BJ (cell line): ENCODE measurements at places on chromosomes 12 and 14.

DNA sequence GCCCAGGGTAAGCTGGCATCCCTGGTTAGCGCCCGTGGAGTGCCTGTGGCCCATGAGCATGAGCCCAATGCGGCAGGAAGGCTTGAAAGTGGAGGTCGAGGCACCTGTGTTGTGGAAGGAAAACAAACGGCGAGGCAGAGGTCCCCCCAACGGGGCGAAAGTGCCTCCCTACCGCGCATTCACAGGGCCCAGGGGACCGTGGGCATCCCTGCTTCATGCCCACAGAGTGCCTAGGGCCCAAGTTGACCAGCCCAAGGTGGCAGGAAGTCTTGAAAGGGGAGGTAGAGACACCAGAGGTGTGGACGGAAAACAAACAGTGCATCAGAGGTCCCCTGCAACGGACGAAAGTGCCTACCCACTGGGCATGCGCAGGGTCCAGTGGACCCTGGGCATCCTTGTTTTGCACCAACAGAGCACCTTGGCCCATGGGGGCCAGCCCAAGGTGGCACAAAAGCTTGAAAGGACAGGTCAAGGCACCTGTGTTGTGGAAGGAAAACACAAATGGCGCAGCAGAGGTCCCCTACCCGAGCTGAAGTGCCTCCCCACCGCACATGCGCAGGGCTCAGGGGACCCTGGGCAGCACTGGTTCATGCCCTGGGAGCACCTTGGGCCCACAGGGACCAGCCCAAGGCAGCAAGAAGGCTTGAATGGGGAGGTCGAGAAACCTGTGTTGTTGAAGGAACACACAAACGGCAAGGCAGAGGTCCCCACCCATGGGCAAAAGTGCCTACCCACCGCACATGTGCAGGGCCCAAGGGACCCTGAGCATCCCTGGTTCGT, 377.5 kb downstream of the ALG10 start:
- no peak for DNase-seq

DNA sequence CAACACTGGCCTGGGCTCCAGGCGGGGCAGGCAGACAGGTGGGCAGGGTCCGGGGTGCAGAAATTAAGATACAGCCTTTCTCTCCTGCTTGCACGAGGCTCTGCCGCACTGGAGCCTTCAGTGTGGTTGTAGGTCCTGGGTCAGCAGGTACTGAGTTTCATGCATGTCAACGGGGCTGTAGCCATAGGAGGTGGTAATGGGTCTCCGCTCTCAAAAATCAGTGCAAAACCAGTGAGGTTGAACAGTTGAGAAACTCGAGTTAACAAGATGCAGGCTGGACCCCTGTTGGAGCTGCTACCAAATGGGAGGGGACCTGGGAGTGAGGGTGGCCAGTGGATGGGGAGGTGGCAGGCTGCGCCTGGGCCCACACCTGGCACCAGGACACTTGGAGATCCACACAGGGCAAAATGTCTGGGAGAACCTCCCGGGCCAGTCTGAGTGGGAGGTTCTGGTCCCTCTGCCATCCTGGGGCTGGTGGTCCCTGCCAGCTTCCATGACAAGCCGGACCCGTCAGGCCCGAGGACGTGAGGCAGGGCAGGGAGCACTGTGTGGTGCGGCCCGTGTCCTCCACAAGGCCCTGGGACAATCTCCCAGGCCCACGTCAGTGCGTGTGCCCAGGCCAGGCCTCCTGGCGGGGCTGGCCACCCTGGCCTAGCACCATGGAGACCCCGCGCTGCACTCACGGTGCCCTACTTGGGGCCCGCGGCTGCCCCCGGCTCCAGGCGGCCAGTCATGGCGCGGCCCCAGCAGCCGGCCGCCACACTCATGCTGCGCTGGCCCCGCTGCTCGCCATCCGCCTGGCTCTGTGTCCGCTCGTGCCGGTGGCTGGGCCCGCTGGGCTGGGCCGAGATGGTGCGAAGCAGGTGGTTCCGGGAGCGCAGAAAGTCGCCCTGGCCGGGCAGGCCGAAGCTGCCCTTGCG, 5.1 kb downstream of the ARL6IP4 start:
- no peak for DNase-seq

GRCh38 chr12:28253161-28253641, 62.9 kb downstream of the CCDC91 start:
- DNase-seq, result no peak

- no peak for DNase-seq
Measured at GRCh38 chr12:117674313-117674712, 294.5 kb downstream of the KSR2 start.

GRCh38 chr12:78886719-78887407, 22.3 kb downstream of the SYT1 start:
- no peak for DNase-seq

GRCh38 chr14:30131581-30132097, 204.0 kb upstream of the PRKD1 start:
- DNase-seq, result no peak

DNA sequence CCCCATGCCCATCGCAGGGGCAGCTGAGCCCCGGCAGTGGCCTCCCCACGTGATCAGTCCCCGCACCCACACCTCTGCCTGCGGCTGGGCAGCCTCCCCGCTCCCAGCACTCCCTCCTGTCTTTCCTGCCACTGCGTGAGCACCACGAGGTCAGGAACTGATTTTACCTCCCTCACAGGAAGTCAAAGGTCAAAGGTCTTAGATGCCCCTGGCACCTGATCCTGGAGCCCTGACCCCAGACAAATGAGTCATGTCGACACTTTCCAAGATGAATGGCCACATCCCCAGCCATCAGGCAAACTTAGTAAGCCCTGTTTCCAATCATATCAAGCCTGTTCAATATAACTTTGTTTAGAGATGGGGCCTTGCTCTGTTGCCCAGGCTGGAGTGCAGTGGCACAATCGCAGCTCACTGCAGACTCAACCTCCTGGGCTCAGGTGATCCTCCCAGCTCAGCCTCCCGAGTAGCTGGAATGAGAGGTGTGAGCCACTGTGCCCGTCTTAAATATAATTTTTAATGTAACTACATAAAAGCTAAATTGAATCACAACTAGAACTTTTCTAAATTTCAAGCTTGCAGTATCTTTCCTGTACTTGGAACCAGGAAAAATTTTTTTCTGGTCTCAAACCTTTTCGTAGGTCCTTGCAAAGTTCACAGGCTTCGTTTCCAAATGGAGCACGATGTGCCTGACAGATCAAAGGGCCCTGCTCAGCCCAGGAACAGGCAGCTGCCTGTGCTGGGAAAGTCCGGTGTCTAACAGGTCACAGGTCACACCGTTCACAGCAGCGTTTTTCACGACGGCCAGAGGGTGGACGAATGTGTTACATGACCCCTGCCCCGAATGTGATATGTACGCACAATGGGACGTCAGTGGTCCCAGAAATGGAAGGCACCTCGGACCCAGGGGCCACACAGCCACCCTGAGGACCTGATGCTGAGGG, 1.9 kb downstream of the LRCOL1 start:
- no peak for DNase-seq

DNA sequence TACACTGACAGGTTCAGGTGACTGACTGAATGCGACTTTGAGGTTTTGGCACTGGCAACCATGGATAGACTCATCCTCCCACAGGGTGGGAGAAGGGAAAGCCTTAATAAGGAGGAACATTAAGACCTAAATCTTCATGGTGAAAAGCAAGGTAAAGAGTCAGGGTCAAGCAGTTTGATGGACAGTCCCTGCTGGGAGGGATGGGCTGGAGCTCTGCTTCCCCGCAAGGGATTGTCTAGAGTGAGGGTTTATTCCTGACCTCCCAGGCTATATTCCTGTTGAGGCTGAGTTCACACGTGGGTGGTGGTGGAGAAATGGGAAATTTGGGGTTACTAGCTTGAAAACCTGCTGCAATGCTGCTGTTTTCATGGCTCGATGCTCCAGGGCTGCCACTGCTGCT, 9.4 kb upstream of the STAC3 start:
- DNase-seq, result no peak

DNA sequence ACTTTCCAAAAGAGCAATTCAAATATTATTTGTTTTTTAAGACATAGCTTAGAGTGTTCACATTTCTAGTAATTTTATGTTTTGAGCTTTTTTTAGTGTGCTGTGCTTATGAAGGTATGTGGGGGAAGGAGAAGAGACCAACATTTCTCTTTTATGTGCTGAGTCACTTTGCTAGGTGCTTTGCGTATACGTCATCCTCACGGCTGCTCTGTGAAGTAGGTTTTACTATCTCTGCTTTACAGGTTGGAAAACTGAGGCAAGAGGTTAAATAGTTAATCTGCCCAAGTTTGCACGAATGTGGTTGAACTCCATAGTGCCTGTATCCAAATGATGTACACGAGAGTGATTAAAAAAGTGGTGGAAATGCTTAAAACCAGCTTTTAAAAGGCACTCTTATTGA, 75.9 kb downstream of the AEBP2 start:
- no peak for DNase-seq

DNA sequence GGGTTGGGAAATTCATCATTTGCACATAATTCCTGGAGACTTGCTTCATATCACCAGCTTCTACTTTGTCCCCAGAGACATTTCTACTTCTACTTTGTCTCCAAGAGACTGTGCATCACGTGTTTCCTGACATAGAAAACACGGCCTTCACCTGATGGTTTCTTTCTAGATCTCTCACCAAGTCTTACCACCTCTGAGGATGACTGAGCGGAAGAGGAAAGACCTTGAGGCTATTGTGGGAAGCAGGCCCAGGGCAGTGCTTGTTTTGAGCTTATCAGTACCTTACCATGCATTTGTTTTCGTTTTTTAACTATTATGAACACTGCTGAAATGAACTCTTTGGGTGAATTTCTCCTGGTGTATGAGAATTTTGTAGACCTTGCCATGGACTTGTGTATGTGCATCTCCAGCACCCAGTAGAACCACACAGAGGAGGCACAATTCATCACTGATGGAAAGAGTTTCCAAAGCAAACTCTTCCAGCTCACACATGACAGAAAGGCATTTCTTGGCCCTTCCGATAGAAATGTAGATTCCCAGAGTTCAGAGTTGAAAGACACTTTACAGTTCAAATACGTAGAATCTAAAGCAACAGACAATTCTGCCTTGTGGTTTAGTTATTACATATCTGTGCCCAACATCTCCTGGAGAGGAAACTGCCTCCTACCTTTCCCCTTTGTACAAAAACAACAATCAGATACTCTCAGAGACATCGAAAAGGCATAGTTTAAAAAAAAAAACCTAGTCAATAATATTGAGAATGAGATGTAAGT, 434.7 kb downstream of the FUT8 start:
- no peak for DNase-seq

- no peak for DNase-seq
Measured at GRCh38 chr12:76529226-76529918, 30.2 kb downstream of the OSBPL8 start.

- DNase-seq, result no peak
Measured at GRCh38 chr12:43287706-43288383, 264.2 kb downstream of the ADAMTS20 start.
